Aorta (tissue), 5 donors: ENCODE measurements at places on chromosomes 16 and 17. TPM values are rescaled to one million over a fixed set of nuclear protein-coding genes. Genes with fewer than 3 reads are reported as not detected.

GRCh38 chr16:49620158-49620868 is 235.6 kb downstream of the ZNF423 start:
- DNase-seq, result peak; percentile 95
- H3K27ac ChIP-seq, result peak overlapping the region; percentile 68
- H3K4me1 ChIP-seq, result no peaks in the 10 kb centered on the region

The KRT33B gene
- total RNA-seq, result not detected

DNA sequence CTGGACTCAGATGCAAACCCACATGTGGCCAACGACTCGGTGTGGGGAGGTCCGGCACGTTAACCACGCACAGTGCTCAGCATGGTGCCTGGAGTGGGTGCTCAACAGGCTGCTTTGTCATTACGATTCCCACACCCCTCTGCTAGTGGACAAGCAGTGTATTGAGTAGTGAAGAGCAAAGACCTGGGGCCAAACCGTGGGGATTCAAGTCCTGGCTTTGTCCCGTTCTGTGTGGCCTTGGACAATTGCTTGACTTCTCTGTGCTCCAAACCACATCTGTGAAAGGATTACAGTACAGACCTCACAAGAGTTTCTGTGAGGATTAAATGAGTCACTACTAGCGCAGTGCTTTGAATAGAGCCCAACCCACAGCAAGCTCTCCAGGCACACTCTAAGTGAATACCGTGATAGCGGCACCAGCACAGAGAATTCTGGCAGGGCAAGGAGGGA is 33.8 kb downstream of the TRPV2 start:
- H3K4me3 ChIP-seq, result no peak overlapping the region
- no peaks in the 10 kb centered on the region for H3K4me1 ChIP-seq
- DNase-seq, result no peak
- H3K36me3 ChIP-seq, result no peaks in the 10 kb centered on the region
- H3K27me3 ChIP-seq, result no peaks in the 10 kb centered on the region

GRCh38 chr17:45018848-45019711 is 32.4 kb downstream of the DCAKD start:
- H3K4me1 ChIP-seq, result no peaks in the 10 kb centered on the region
- H3K27ac ChIP-seq, result no peak overlapping the region
- no peak for DNase-seq
- H3K4me3 ChIP-seq, result peak overlapping the region; percentile 57
- no peaks in the 10 kb centered on the region for H3K36me3 ChIP-seq
- H3K27me3 ChIP-seq, result no peaks in the 10 kb centered on the region

GRCh38 chr17:6170349-6170748 is 100.2 kb downstream of the WSCD1 start:
- H3K4me1 ChIP-seq, result no peaks in the 10 kb centered on the region
- no peak overlapping the region for H3K27ac ChIP-seq
- no peaks in the 10 kb centered on the region for H3K27me3 ChIP-seq
- no peak for DNase-seq
- no peak overlapping the region for H3K4me3 ChIP-seq

DNA sequence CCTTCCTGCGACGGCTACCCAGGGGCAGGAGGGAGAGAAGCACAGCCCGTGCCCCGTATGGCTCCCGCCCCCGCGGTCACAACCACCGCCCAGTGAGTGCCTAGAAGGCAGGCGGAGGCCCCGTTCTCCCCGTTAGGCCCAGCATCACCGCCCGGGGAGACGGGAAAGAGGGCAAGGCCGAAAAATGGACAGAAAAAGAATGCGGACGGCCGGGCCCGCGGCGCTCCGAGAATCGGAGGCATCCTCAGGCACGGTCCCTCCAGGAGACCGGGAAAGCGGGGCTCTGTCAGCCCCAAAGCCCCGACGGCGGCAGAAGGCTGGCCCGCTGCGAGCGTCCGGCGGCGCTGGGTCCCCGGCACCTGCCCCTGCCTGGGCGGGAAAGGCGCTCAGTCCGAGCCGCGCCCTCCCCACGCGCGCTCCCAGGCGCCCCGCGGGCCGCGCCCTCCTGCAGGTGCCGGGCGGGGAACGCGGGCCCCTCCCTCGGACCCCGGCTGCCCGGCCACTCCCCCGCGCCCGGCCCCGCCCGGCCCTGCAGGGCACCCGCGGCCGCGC is 407 bp downstream of the MCRIP1 start:
- peak overlapping the region; percentile 84 for H3K4me3 ChIP-seq
- DNase-seq, result no peak
- H3K4me1 ChIP-seq, result no peaks in the 10 kb centered on the region
- H3K27me3 ChIP-seq, result no peaks in the 10 kb centered on the region

- no peak for DNase-seq
- H3K36me3 ChIP-seq, result no peaks in the 10 kb centered on the region
- no peak overlapping the region for H3K4me3 ChIP-seq
- no peak overlapping the region for H3K27ac ChIP-seq
- no peaks in the 10 kb centered on the region for H3K27me3 ChIP-seq
These were observed 78.1 kb downstream of the LMF1 start for GRCh38 chr16:892536-893255.

- H3K4me3 ChIP-seq, result no peak overlapping the region
- H3K36me3 ChIP-seq, result no peaks in the 10 kb centered on the region
- no peaks in the 10 kb centered on the region for H3K4me1 ChIP-seq
- DNase-seq, result peak; percentile 66
- H3K27me3 ChIP-seq, result no peaks in the 10 kb centered on the region
These were observed 213.2 kb downstream of the CCDC182 start for GRCh38 chr17:57531648-57532504.

- no peaks in the 10 kb centered on the region for H3K36me3 ChIP-seq
- H3K27me3 ChIP-seq, result no peaks in the 10 kb centered on the region
- H3K4me3 ChIP-seq, result no peak overlapping the region
- H3K27ac ChIP-seq, result no peak overlapping the region
- H3K4me1 ChIP-seq, result peaks cover 3% of the 10 kb centered on the region
These were observed 65.6 kb downstream of the SDR42E1 start for GRCh38 chr16:81945665-81946064.
